ENCODE measurements at places on chromosomes 11 and 22. TPM values are rescaled to one million over a fixed set of nuclear protein-coding genes. Genes with fewer than 3 reads are reported as not detected.

DNA sequence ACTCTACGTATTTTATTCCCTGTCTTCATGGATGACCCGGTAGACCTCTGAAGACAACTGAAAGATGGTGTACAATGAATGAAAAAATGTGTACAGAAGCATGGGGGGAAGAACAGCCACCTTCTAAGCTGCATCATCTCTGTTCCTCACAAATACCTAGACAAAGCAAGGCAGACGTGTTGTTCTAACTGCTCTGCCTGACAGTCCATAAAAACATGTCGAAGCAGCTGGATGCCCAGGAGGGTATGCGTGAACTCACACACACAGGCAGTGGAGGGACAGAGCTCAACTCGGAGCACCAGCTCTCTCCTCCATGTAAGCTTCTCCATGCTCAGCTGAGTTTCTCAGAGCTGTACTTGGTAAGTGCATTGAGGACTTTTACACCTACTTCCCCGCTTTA, 327.4 kb downstream of the CTTN start:
- DNase-seq, result no peak

GRCh38 chr11:117535201-117535849, 207.7 kb downstream of the CEP164 start:
- no peak for DNase-seq

GRCh38 chr11:70862093-70862492, 390.3 kb downstream of the SHANK2 start:
- no peak for DNase-seq

- DNase-seq, result no peak
These were observed 1.4 kb upstream of the VWA5A start for GRCh38 chr11:124113890-124114289.

DNA sequence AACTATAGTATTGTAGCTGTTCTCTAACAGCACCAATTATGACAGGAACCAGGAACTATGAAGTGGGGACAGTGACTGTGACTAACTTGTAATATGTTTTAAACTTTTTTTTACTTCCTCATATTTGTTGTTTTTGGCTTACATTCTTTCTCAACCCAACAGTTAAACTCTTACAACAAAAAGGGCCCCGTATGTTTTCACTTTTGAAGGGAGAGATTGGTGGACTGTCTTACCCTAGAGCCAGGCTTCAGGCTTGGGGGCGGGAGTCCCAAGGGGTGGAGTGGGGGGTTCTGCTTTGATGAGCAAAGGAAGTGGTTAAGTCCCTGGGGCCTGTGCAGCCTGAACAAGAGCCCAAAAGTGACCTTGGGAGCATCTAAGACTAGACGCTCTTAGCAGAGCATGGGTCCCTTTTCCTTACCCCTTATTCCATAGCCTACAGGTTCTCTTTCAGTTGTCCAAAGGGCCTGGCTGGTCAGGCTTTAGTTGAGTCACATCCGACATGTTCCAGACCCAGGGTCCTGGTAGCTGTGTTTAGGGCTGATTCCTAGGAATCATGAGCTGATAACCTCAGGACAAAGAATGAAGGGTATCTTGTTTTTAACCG, 38.8 kb downstream of the STIM1 start:
- no peak for DNase-seq

DNA sequence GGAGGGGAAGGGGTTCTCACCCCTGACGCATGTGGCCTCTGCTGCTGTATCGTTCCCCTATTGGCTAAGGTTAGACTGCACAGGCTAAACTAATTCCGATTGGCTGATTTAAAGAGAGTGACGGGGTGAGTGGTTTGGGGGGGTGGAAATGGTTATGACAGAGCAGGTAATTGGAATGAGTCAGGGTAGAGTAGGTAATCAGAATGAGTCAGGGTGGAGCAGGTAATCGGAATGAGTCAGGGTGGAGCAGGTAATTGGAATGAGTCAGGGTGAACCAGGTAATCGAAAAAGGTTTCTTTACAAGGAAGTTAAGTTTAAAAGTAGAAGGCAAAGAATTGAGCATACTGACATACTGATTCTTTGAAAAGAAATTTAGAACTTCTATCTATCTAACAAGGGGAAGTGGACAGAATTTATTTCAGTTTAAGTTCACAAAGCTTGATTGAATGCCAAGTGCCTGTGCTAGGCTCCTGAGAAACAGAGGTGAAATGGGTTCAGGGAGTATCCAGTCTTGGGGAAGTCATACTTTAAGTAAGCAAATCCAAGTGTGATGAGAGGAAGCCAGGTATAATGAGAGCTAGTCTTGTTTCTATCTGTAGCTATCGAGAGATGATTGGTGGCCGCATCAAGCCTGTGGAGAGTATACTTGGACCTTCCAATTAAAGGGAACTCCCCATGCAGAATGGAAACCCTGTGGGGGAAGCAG, 58.0 kb downstream of the C11orf91 start:
- DNase-seq, result peak; percentile 14

GRCh38 chr11:113681711-113682413, 24.2 kb downstream of the TMPRSS5 start:
- peak; percentile 55 for DNase-seq

DNA sequence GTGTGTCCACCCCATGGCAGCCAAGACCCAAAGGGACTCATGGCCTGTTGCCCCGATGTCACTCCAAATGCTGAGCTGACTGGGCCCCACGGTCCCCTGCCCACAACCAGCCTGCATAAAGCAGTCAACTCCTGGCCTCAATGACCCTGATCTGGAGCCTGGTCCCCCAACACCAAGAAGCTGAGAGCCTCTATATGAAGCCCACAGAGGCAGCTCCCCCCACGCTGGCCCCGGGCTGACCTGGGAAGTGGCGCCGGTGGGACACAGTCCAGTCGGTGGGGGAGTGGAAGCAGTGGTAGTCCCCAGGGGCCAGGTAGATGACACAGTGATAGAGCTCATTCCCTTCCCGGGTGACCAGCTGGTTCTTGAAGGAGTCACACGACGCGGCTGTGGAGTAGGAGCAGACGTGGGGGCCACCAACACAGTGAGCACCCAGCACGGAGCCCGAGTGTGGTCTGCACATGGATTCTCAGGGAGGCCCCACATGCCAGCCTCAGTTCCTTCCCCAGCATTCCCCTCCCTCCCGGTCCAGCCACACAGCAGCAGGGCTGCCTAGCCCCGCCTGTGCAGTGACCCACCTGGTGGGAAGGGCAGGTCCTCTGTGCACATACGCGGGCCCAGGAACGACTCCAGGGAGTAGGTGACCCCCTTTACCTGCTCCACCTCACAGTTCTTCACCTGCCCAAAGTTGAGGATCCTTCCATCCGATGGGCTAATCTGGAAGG, 41.1 kb downstream of the PISD start:
- DNase-seq, result no peak

GRCh38 chr11:107566569-107566968, 1.0 kb upstream of the ALKBH8 start:
- DNase-seq, result no peak

- DNase-seq, result no peak
These were observed 10.9 kb downstream of the TRIM22 start for GRCh38 chr11:5700421-5701054.

- DNase-seq, result no peak
These were observed 13.4 kb downstream of the ASCC2 start for GRCh38 chr22:29824677-29825076.

GRCh38 chr22:49284056-49284784, 543.5 kb downstream of the BRD1 start:
- DNase-seq, result no peak

GRCh38 chr11:71396548-71397123, 51.6 kb downstream of the DHCR7 start:
- DNase-seq, result peak; percentile 59

DNA sequence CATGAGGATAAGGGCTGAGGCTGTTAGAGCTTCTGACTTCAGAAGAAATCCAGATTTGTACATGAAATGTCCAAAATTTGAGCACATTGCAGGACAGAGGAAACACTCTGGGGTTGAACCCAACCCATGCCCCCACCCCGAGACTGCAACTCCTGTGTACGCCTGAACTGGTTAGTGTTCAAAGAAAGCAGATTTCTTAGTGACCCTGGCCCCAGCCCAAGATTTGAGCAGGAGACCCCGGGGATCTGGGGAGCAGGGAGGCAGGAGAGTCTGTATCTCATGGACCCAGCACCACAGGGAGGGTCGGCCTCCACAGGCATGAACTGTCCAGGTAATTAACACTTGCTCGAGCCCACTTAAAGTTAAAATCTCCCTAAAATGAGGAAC, 69.3 kb upstream of the WNT7B start:
- no peak for DNase-seq

DNA sequence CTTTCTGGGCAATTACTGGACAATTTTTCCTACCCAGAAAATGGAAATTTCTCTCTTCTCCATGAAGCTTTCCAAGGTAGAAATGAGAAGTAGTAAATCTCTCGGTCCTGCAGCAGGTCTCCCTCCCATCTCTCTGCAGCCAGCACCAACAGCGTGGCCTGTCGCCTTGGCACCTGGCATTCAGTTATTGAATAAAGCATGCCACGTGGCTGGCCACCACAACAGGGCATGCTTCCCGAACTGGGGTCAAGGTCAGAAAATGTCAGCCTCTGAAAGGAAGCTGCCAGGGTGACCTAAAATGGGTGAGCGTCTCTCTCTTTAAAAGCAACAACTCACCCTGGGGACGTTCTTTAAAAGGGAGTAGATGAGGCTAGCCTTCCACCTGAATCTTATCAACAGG, 14.0 kb downstream of the CACNG2 start:
- no peak for DNase-seq

DNA sequence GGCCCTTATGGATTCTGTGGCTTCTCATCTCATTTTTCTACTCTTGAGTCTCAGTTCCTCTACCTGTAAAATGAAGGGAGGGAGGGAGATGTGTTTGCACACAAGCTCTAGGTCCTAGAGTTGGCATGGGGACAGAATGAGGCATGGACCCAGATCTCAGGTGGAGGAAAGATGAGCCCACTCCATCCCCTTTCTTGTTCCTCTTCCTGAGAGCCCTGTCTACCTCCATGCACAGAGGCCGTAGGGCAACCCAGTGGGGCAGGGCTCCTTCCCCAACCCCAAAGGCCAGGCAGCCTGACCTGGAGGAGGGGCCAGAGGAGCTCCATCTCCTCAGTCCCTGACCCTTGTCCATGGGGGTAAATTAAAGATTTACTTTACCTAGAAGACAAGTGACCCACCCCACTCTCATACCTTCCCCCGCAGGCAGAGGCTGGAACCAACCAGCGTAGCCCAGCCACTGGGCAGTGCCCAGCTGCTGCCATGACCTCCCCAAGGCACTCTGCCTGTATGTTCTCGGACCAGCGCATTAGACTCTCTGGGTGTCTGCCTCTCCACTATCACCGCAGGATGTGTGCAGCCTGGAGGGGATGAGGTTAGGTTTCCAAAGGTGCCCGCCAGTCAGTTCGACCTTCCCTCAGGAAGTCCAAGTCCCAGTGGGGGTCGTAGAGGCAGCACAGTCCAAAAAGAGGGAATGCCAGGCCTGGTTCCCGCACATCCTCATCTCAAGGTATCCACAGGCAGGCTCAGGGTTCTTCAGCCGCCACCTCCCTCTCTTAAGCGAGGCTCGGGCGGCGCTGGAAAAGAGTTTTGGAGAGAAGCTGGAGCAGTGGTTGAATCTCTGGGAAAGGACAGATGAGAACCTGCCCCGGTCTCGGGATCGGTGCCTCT, 3.0 kb downstream of the SMTN start:
- no peak for DNase-seq

DNA sequence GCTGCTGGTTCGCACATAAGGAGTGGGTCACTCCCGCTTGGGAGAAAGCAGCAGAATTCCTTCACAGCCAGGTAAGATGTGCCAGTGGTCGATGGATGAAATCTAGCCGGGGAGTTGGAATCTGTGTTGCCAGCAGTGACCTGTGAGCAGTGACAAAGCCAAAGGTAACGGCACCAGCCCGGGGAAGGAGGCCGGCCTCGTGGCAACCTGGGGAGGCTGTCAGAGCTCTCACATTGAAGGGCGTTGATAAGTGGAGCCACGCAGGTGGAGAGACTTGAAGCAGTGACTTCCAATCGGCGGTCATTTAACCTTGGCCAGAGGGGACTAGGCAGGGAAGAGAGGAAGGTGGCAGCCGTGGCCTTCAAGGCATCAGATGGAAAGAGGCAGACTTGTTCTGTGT, 58.8 kb downstream of the ARHGAP8 start:
- DNase-seq, result no peak

DNA sequence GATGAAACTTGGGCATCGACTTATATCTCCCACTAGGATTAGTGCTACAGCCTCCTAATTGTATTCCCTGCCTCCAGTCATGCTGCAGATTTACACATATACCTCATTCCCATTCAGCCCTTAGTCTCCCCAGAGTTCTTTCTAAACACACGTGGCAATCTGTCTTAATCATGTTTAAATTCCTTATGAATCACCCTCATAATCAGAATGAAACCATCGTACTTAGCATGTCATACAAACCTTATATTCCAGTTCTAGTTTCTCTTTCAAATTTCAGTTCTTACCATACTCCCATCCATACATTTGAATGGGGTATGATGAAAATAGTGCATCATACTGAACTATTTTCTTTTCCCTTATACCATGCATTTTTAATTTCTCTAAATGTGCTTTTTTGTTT, 6.0 kb upstream of the OR10A2 start:
- no peak for DNase-seq

- DNase-seq, result no peak
These were observed 9.9 kb downstream of the TTLL8 start for GRCh38 chr22:50048061-50048765.

GRCh38 chr11:2589538-2589934, 110.3 kb downstream of the KCNQ1OT1 start:
- no peak for DNase-seq

GRCh38 chr22:26573026-26573662, 16.8 kb downstream of the TPST2 start:
- DNase-seq, result no peak

DNA sequence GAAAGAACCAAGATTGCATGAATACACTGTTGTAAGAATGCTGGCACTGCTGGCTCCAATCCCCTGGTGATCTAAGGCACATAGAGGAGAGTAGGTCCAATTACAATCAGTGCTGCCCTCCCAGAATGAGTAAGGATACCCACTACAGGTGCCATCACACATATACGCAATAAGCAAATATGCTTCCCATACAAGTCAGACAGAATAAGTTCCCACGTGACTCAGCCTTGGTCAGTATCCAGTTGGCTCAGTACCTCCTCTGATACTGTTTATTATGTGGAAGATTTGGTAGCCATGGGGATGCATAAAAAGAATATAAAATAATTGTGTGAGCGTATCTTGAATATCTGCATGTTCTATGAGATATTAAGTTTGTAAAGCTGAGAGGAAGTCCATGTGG, 8.9 kb upstream of the OR2D3 start:
- DNase-seq, result no peak

Gene UPB1
- total RNA-seq, result not detected

Gene PHF21B
- not detected for total RNA-seq

Gene SMC1B
- not detected for total RNA-seq

Gene PIH1D2
- 3.3 TPM for total RNA-seq

Gene SRPRA
- total RNA-seq, result 75.1 TPM

Gene TRIM34
- 13.8 TPM for total RNA-seq

Gene AGBL2
- 2.8 TPM for total RNA-seq

Gene MUC2
- not detected for total RNA-seq

Gene TRIM48
- not detected for total RNA-seq

Gene PTGDR2
- 0.10 TPM for total RNA-seq

Gene RDX
- total RNA-seq, result 69.4 TPM

Gene LAYN
- total RNA-seq, result 160 TPM

Gene APOBEC3B
- 4.9 TPM for total RNA-seq

Gene SLC5A1
- not detected for total RNA-seq

Gene DAGLA
- 1.2 TPM for total RNA-seq

Gene LIN7C
- 73.3 TPM for total RNA-seq
